ENCODE measurements at places on chromosomes 4 and X.

- no peak for DNase-seq
Measured at GRCh38 chr4:4862665-4863482, 3.4 kb downstream of the MSX1 start.

- no peak for DNase-seq
Measured at GRCh38 chrX:37986893-37987292, 19.5 kb upstream of the SYTL5 start.

DNA sequence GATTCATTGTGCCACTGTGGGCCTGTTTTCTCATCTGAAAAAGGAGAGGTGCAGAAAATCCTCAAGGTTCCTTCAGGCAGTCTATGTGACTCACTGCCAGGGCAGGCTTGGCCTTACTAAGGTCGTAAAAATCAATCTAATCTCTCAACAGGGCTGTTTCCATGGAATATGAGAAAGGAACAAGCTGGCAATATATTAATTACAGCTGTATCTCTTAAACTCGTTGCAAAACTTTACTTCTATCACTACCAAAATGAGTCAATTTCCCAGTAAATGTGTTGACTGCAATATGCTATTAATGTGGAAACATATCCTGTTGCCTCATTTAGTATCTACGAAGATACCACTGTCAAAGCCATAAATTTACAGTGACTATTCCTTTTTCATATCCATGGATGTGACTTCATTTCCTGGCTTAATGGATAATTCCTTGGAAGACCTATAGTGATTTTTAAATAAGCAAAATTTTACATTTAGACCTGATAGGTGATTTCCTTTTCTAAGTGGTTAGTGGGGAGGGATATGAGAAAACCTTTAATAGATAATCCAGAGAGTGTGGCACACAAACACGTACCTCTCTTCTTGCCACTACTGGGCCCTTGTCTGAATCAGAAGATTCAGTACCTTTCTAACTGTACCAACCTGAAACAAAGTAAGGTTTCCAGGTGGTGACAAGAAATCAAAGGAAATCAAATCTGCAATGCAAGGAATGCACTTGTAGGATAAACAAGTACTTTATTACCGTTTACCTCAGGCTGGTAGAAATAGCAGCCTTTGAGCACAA lies 127.4 kb upstream of the FTHL17 start:
- DNase-seq, result no peak

DNA sequence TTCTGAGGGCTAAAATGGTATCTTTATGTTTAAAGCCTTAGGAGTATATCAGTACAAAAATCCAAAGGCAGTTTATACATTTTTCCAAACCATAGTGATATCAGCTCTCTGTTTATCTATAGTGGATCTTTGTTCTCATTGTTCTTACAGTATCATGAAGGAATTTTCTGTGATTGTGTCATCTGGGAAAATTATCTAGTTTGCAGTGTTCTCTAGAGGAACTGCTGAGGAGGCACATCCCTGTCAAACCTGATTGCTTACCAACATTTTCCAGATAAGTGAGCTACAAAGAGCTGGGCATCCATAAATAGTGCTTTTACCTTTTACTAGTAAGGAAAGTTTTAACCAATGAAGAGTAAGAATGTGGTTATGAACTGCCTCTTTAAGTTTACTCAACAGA lies 44.9 kb upstream of the SLC25A31 start:
- no peak for DNase-seq

GRCh38 chrX:24876530-24877287 lies 139.1 kb downstream of the ARX start:
- no peak for DNase-seq

DNA sequence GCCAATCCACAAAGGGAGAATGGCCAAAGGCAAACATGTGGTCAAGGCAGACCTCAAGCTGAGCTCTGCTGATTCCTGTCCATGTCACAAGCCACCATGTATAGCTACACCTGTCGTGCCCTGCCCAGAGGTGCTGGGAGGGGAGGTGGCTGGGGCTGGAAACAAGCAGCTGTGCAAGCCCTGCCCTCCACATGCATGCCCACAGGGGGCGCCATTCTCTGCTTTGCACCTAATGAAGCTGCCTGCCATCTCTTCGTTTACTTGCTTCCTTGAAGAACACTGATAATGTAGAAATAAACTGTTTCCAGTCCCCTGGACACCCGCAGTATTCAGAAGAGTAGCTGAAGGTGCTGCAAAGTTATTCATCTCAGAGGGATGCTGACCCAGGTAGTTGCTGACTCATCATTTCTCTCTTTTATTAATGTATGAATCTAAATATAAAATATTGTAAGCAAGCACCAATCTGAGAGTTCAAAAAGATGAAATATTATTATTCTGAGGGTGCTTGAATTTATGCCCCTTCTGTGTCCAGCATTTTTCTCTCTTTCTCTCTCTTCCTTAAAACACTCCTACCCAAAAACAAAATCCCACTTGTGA lies 278.6 kb downstream of the ADGRA3 start:
- DNase-seq, result peak; percentile 7

DNA sequence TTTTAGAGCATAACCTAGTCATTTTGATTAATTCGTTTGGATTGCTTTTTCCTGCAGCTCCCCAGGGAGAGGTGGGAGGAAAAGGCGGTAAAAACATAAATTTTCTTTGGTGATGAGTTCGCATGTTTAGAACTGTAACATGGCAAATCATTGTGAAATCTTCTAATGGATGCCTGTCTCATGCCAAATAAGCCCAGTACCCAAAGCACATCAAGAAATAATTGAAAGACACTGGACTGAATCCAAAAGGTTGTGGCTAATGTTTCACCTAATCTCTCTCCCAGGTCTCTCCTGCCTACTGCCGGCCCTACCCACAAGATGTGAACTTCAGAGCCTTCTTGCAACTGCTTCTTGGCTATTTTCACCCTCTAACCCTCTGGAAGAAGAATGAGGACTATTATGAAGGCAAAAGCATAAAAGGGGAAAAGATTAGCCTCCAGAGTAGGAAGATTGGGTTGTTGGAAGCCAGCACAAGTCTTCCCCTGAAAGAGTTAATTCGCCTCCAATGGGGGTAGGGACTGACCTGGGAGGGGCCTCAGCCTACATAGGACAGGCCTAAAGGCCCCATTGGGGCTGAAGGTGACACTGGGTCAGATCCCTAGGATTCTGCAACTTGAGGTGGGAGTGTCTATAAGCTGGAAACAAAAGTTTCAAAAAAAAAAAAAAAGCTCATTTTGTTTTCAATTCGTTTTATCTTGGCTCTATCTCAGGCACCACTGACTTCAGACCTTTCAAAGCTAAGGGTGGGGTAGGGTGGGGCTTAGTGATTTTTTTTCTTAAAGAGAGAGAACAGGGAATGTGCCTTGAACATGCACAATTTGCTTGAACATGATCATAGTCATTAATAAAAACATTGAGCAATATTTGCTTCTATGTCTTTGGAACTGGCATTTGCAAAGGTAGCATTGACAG lies 278.6 kb upstream of the KLF3 start:
- no peak for DNase-seq

DNA sequence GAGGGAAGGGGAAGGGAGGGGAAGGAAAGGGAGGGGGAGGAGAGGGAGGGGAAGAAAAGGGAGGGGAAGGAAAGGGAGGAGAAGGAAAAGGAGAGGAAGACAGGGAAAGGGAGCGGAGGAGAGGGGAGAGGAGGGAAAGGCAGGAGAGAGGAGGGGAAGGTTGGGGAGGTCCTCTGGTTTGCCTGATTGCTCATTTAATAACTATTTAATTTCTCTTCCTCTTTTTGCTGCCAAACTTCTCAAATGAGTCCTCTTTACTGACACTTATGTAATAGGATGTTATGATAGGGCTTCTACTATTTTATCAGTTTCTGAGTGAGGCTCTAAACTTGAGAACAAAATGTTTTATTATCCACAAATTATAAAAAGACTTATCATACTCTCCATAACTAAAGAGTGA lies 35.4 kb upstream of the PPA2 start:
- DNase-seq, result no peak

DNA sequence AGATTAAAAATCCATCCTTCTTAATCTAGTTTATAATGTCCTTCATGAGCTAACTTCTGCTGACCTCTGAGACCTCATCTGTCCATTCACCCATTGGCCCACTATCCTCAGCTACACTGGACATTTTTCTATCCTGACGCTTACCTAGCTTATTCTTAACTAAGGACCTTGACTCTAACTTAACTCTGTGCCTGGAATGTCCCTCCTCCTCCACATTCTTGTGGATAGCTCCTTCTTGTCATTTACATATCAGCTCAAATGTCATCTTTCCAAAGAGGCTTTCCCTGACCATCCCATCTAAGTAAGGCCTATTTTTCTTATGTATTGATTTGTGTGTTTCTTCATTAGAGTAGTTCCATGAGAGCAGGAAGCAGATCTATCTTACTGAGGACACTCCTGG lies 54.7 kb downstream of the ATXN3L start:
- no peak for DNase-seq

GRCh38 chr4:174763454-174764104 lies 65.5 kb downstream of the GLRA3 start:
- DNase-seq, result no peak

DNA sequence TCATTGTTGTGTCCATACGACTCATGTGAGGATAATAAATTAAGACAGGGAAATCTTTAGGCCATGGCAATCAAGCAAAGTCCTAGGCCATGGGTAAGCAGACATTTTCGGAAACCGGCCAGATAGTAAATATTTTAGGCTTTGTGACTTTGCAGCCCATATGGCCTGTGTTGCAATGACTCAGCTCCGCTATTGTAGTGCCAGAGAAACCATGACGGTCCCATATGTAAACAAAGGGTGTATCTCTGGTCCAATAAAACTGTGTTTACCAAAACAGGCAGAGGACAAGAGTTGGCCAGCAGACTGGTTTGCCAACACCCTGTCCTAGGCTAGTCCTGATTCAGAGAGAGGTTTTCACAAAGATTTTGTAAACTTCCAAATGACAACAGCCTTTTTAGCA lies 5.0 kb downstream of the FAM114A1 start:
- DNase-seq, result no peak

GRCh38 chr4:65791111-65791811 lies 121.0 kb upstream of the EPHA5 start:
- DNase-seq, result no peak

DNA sequence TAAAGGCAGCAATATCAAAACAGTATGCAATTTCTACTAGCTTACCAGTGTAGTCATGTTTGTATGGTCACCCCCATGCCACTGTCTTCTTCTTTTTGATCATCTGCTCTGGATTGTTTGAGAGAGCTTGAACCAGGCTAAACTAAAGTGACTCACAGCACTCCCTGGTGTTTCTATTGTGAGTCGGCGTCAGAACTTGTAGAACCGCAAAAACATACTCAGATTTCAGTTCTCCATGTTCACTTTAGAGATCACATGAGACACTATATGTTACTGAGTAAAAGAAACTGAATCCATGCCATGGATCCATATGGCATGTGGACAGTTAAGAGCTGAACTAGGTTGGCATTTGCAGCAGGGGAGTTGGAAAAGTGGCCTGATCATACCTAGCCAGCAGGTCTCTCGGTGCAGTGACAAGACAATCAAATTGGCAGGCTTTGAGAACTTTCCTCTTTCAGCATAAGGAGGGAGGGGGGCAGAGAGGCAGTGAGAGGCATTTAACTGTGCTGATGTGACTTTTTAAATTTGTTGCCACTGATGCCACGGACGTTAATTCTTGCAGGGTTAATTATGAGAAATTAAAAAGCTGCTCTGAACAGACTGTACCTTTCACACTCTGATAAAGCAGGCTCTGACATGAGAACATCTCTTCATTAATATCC lies 88.4 kb downstream of the AFF2 start:
- DNase-seq, result no peak

DNA sequence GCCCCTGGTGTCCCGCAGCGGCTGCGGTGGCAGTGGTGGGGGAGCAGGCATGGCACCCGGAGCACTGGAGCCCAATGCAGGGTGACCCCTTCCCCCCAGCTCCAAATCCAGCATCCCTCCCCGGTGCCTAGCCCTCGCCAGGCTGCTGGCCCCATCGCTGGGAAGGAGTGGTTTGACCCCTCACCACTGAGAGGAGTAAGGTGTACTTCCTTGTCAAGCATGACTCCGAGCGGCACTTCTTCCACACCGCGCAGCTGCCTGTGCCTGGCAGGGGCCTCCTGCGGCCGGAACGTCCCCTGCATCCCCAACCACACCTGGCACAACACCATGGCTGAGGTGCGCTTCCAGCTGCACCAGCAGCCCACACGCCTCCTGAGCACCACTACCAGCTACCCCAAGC lies 27.0 kb downstream of the LRPAP1 start:
- DNase-seq, result no peak

- DNase-seq, result no peak
Measured at GRCh38 chrX:19174401-19175025, 52.2 kb upstream of the ADGRG2 start.

DNA sequence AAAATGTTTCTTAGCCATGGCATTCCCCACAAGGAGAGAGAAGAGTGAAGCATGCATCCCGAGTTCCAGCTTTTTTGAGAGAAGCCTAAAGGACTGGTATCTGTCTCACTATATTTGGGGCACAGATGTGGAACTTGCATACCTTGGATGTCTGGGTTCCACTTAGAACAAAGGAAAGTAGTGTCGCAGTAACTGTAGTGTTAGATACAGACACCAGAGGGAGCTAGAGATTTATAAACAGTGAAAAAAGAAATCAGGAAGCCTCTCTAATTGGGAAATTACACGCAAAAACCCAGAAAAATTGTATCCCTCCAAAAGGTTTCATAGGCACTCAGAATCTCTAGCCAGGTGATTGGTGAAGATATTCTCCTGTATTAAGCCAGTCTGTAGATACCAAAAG lies 34.4 kb downstream of the AGTR2 start:
- no peak for DNase-seq

DNA sequence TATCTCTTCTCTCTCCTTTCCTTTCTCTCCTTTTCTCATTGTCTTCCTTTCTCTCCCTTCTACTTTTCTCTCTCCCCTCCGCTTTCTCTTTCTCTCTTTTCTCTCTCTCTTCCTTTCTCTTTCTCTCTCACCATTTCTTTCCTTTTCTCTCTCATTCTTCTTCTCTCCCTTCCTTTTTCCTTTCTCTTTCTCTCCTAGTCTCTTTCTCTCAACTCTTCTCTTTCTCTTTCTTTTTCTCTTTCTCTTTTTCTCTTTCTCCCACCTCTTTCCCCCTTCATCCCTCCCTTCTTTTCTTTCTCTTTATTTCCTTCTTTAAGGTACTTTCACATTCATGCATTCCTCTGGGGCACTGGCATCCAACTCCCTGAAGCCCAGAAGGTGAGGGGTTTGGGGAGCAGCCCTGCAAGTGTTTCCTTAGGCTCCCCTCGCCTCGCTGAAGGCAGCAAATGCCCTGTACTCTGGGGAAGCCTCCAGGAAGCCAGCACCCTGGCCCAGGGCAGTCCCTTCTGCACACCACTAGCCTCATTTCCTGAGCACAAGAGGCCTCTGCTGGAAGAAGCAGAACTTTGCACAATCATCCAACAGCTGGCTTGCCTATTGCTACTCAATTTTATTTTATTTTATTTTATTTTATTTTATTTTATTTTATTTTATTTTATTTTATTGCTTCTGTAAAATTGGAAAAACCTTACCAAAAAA lies 124.2 kb downstream of the NFKB1 start:
- peak; percentile 65 for DNase-seq

Data from central memory CD4-positive, alpha-beta T cell (primary cell).